MCF 10A (cell line): ENCODE measurements at places on chromosomes 3 and 15. TPM values are rescaled to one million over a fixed set of nuclear protein-coding genes. Genes with fewer than 3 reads are reported as not detected.
A peak's percentile ranks its signal among the peaks of the same experiment; 100 is the strongest.

The CSTA gene
- total RNA-seq: 133 and 145 TPM in 2 replicates

DNA sequence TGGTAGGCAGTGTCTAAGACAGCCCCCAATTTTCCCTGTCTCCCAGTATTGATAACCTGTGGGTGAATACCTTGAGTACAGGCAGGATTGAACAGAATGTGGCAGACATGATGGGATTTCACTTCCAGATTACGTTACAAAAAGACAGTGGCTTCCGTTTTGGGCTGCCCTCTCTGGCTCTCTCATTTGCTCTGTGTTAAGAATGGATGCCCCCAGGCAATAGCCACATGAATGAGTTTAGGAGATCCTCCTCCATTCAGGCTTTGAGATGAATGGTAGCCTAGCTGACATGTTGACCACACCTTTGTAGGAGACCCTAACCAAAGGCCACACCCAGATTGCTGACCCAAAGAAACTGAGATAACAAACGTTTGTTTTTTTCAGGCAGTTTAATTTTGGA lies 34.3 kb downstream of the UBXN7 start:
- no peak for DNase-seq
- peaks cover 5% of the 10 kb centered on the region for H3K4me1 ChIP-seq
- no peak overlapping the region for H3K27ac ChIP-seq
- H3K27me3 ChIP-seq: no peaks in the 10 kb centered on the region
- peaks cover 52% of the 10 kb centered on the region for H3K36me3 ChIP-seq
- no peak overlapping the region for H3K4me3 ChIP-seq

The GOLGA6A gene
- total RNA-seq: not detected in 2 replicates

GRCh38 chr3:31288641-31289100 lies 244.1 kb upstream of the STT3B start:
- H3K27me3 ChIP-seq: no peaks in the 10 kb centered on the region
- peaks cover 9% of the 10 kb centered on the region for H3K4me1 ChIP-seq
- DNase-seq: peak; percentile 46
- no peak overlapping the region for H3K27ac ChIP-seq
- H3K4me3 ChIP-seq: no peak overlapping the region

The CNTN3 gene
- total RNA-seq: 2.6 and 3.5 TPM in 2 replicates

DNA sequence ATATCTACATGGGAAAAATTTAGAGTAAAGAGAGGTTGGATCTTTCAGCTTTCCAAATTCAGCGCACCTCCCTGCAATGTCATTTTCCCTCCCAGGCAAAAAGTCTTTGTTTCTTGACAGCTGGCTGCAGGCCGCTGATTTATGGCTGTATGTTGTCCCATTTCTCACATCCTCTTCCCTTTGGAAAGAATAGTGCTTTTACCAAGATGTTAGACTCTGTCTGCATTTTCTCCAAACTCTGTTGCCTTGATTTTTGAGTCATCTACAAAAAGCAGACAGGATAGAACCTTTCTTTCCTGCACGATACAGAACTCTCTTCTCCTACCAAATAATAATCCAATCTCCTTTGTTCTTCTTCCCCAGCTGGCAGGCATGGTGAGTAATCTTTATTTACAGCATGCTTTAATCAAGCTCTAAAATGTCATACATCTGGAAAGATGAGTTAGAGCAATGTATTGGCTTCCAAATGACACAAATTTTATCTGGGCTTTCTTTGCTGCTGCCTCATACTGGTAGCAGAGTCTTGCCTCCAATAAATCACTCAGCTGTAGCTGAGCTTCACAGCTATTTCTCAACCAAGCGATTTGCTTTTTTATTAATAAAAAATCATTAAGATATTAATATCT lies 101.9 kb downstream of the PIK3R4 start:
- no peak for DNase-seq
- no peak overlapping the region for H3K4me3 ChIP-seq
- H3K27ac ChIP-seq: no peak overlapping the region
- no peaks in the 10 kb centered on the region for H3K4me1 ChIP-seq

The DNAH12 gene
- 0.47 and 0.58 TPM in 2 replicates for total RNA-seq

GRCh38 chr3:53677413-53677812 lies 168.8 kb downstream of the CHDH start:
- H3K4me3 ChIP-seq: no peak overlapping the region
- H3K27ac ChIP-seq: no peak overlapping the region
- H3K36me3 ChIP-seq: no peaks in the 10 kb centered on the region
- H3K4me1 ChIP-seq: no peaks in the 10 kb centered on the region
- DNase-seq: peak; percentile 12
- peaks cover 41% of the 10 kb centered on the region for H3K27me3 ChIP-seq
